ENCODE measurements at places on chromosomes 11 and 22.

DNA sequence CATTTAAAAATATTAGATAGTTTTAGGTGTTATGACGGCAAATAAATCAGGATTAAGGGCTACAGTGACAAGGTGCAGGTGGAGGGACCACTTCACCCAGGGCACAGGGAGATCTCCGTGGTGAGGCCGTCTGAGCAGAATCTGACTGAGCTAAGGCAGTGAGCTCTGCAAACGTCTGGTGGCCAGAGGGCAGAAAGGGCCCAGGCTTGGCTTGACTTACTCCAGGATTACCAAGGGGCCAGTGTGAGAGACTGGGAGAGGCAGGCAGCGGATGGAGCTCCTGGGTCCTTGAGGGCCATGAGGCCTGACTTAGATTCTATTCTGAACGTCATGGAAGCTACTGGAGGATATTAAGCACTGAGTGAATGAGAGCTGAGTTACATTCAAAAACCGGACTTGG lies 125.9 kb upstream of the B3GAT1 start:
- DNase-seq = no peak

DNA sequence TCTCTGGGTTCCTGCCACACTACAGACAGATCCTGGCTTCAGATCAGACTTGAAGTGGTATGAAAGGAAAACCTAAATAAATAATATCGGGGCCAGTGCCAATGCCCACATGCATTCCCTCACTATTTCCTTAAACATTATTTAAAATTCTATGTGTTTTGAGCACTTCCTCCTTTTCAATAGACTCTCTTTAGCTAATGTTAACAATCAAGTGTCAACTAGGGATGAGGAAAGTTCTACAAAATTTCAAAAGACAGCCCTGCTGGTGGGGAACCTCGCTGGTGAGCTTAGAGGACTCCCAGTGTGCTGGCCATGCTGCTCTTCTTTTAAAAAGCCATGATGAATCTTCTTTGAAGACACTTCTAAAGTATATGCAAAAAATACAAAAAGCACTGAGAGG lies 87.5 kb downstream of the ENTHD1 start:
- DNase-seq = no peak

DNA sequence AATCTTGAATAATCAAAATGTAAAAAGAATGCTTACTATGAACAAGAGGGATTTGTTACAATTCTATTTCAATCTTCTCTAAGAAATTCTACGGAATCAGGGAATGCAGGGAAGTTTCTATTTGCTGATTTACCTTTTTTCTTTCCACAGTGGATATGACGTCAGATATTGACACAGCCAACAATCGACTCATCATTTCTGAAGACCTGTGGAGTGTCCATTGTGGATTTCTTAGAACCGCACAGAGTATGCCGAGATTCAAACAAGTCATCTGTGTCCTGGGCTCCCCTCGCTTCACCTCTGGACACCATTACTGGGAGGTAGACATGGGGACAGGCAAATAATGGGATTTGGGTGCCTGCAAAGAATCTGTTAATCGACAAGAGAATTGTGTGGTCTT lies 4.1 kb upstream of the RFPL1 start:
- no peak for DNase-seq

GRCh38 chr11:121665206-121665838 lies 212.6 kb upstream of the SORL1-AS1 start:
- DNase-seq = no peak

DNA sequence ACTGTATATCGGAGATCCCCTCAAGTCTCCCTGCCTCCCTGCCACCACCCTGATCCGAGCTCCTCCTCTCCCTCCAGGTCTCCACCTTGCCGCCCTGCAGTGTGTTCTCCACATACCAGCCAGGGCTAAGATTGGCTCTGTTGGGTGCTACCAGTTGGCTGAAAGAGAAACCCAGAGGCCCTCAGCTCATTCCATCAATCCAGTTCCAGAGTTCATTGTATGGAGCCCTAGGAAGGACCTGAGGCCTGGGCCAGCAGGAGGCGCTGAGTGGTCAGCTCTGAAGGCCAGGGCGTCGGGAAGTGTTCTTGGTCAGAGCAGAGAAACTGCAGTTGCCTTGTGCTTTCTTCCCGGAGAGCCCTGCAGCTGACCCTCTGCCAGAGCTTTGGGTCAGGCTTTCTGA lies 2.2 kb upstream of the TOP3B start:
- DNase-seq = no peak

DNA sequence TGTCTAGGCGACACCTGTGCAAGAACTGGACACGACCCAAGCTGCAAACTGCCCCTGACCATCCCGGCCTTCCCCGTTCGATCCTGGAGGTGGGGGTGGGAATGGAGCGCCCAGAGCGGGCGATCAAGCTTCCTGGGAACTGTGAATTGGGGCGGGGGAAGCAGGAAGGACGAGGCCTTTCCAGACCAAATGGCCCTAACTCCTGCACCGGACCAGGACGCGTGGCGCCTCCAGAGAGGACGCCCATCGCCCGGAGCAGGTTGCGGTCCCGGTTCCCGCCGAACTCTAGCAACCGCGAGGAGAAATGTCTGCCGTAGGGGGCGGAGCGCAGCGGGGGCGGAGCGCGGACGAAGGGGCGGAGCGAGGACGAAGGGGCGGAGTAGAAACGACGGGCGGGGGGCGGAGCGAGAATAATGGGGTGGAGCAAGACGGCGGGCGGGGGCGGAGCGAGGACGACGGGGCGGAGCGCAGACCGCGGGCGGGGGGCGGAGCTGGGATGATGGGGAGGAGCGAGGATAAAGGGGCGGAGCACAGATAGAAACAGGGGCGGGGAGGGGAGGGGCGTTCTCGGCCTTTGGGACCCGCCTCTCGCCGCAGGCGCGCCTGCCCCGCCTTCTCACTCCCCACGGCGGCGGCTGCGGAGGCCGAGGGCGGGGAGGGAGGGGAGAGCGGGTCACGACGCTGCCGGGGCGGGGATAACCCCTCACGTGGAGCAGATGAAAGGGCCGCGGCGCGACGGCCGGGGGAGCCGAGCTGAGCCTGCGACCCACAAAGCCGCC lies at the start of gene ZNRF3:
ZNRF3 (plus strand) TSS at position 695 of the 779 bp plus-strand sequence. CDS start 195 bp downstream, outside the sequence.
- peak; percentile 72 for DNase-seq

DNA sequence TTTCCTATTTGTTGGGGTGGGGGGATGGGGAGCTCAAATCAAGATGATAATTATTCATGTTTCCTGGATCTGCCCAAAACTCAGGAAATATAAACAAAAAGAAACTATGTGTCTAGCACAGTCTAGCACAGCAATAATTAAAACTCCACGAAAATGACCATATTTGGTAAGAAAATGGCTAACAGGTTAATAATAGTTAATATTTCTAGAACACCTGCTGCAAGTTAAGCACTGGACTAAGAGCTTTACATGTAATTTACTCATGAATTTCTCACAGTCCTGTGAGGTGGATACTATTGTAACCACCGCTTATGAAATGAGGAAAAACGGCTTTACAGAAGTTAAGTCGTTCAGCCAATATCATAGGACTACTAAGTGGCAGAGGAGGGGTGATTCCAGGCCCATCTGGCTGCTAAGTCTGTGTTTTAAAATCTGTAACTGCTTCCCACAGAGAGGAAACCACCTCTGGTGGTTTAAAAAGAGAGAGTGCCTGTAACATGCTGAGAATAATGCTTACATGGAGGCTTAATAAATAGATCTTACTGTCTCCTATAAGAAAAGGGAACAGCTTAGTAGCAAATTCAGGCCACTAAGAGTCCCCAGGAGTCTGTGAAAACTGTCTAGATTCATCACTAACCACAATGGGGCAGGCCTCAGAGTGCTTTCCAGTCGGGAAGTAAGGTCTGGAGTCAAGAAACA lies 11.0 kb upstream of the AMOTL1 start:
- DNase-seq = no peak

DNA sequence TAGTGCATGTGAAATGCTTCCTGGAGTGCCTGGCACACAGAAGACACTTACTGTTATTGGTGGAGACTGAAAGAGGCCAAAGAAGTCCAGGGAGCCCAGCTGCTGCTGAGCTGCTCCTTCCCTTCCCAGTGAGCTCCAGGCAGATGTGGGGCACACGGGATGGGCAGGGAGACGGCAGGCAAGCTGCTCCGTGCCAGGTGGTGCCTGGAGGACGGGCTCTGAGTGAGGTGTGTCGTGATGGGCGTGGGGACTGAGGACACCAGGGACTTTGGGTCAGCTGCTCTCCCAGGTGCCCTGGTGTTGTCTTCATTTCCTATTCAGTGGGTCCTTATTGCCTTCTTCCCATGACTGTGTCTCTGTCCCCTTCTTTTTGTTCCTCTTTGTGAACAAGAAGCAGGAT lies 19.5 kb downstream of the TAB1 start:
- DNase-seq = no peak

DNA sequence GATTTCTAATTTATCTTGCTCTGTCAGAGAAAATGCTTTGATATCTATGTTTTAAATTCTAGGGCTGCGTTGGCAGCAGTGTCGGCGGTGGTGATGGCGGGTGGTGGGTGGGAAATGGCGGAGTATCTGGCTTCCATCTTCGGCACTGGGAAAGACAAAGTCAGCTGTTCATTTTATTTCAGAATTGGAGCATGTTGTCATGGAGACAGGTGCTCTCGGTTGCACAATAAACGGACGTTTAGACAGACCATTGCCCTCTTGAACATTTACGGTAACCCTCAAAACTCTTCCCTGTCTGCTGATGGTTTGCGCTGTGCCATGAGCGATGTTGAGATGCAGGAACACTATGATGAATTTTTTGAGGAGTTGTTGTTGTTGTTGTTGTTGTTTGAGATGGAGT lies 36.1 kb upstream of the PHOX2A start:
- no peak for DNase-seq

DNA sequence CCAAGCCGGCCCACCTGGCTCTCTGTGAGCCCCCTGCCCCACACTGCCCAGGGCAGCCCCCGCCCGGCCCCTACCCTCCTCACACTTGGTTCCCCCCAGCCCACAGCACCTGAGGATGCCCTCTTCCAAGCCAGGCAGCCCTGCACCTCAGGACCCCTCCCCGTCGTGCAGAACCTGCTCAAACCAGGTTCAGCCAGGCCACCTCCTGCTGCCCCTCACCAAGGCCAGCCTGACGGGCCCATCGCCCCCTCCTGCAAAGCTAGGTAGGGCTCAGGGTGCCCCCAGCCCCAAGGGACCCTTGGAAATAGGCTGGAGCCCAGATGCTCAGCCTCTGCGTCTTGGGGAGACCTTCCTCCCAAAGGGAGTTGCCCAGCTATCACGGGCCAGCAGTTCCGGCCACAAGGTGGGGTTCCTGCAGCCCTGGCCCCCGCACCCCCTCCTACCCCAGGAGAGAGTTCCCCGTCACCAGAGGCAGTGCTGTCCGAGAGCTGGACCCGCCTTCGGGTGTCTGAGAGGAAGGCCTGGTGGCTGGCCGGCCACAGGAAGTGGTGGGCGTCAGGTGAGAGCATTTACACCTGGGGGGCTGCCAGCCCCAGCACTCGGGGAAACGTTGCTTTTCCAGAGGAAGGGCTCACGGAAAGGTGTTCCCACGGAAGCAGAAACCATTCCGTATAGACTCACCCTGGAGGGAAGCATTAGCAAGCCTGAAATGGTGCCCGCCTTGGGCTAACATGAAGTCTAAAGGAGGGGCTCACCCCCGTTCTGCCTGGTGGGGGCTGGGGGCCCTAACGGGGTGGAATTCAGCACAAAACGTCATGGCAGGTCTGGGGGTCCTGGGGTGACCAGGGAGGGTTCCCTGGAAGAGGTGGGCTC lies 3.2 kb upstream of the SYT8 start:
- DNase-seq = peak; percentile 22

DNA sequence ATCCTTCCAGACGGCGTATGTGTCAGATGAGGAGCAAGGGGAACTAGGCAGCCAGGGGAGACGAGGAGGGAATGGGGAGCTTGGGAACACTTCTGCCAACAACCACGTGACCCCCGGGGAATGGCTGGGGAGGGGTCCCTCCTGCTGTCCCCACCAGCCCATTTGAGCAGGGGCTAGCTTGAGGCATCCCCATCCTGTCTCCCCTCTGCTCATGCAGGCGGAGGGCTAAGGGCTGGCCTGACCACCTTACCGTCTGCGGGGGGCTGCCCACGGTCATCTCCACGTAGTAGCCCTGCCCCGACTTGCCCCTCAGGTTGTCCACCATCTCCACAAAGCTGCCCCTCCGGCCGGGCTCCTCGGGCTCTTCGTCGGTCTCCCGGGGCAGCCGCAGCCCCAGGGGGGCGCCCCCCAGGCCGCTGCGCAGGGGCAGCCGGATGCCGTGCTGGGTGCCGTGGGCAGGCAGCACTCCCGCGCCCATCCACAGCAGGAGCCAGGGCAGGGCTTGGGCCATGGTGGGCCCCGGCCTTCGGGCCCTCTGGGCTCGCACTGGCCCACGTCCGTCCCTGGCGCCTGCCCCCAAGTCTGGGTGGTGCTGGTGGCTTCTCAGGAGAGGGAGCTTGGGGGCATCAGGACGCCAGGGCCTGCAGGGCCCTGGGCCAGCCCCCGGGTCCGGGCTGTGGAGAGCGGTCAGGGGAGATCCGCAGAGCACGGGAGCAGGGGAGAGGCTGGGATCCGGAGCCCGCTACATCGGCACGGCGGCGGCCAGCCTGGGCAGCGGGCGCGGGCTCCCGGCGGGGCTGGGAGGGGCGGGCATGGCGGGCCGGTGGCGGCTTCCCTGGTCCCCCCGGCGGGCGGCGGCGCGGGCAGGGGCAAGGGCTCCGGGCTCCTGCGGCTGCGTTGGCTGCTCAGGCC lies 515 bp downstream of the BACE1 start:
- no peak for DNase-seq
